Stimulated activated CD4-positive, alpha-beta T cell treated with anti-CD3 and anti-CD28 coated beads, Interleukin-1b, Interleukin-23, amount 100 ng/mL, for 24 hours (primary cell): ENCODE measurements at places on chromosomes 16 and 17.

GRCh38 chr16:11635113-11635652, 33.1 kb upstream of the SNN start:
- DNase-seq = no peak

DNA sequence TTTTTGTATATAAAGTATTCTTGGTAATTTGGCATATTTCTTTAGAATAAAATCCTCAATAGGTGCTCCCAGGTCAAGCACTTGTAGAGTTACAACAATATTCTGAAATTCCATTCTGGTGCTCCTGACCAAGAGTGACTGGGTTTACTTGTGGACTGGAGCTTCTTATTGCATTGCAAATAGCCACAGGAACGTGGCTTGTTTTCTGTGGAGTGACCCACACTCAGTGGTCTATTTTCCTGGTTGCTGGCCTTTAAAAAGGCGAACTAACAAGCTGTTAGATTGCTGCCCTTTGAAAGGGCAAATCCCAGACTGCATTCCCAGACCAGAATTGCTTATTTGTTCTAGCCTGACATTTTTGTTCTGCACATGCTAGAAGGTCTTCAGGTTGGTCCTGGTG, 658.8 kb upstream of the GOT2 start:
- no peak for DNase-seq

DNA sequence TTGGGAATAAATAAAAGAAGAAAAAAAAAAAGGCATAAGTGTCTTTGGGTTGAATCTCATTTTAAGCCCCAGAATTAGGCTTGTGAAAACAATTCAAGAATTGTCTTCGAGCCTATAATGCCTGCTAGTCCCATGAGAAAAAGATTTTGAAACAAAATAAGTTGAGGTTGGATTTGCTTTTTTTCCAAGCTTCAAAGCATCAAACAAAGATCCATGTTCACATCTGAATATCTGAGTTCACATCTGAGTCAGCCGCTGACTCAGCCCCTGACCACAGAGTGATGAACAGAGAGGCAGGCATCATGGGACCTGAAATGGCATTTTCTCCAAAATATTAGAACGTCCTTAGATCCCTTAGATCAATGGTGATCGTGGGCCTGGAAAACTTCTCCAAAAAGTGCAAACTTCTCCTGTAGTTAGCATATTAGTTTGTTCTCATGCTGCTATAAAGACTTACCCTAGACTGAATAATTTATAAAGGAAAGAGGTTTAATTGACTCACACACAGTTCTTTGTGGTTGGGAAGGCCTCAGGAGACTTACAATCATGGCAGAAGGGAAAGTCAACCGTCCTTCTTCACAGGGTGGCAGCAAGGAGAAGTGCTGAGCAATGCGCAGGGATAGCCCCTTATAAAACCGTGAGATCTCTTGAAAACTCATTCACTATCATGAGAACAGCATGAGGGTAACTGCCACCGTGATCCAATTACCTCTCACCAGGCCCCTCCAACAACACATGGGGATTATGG, 294.6 kb upstream of the HSBP1 start:
- no peak for DNase-seq

- no peak for DNase-seq
These were observed 1.4 kb upstream of the VAMP2 start for GRCh38 chr17:8163978-8164814.

DNA sequence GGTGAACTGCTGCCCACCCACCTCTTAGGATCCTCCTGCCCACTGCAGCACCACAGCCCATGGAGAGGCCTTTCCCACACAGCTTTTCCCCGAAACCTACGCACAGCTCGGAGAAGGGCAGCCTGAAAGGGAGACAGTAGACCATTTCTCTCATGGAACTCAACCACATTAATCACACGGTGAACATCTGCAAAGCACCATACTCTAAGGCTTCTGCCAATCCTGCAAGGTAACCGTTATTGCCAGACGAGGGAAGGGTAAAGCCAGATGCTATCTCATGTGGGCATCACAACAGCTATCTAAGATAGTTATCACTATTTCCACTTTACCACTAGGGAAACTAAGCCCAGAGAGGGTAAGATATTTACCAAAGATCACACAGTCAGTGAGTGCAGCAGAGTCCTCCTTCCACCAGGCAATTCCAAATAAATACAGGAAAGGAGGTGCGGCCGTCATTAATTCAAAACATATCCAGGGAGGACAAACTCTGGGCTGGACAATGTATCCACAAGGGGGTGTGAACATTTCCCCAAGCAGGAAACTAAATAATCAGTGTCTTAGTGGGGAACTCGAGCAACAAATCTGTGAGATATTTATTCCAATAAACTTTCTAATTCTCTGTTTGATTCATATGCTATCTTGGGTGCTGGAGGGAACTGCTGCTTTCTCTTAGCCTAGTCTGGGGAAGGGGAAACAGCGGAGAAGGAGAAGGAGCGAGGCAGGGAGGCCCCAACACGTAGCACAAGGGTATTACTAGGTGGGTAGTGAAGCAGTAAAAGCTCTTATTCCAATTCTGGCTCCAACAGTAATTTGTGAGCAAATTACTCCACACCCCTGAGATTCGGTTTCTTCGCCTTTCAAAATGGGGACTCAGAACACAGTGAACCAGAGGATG, 723 bp downstream of the TMEM186 start:
- no peak for DNase-seq

GRCh38 chr17:1834380-1835149, 4.8 kb downstream of the RPA1 start:
- DNase-seq = no peak

DNA sequence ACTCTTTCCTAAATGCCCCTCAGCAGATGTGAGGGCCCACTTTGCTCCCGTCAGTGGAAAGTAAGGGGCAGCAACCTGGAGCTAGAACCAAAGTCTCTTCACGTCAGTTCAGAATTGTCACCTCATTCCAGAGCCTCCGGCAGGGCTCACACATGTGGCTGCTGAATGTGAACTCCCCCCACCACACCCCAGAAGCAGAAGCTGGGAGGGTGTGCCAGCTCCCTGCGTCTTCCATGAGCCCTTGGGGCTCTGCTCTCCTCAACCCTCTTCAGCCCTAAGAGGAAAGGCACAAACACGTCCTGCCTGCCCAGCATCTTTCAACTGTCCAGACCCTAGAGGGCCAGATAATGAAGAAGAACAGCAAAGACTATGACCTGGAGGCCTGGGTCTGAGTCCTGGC, 105.3 kb downstream of the SALL1 start:
- no peak for DNase-seq

DNA sequence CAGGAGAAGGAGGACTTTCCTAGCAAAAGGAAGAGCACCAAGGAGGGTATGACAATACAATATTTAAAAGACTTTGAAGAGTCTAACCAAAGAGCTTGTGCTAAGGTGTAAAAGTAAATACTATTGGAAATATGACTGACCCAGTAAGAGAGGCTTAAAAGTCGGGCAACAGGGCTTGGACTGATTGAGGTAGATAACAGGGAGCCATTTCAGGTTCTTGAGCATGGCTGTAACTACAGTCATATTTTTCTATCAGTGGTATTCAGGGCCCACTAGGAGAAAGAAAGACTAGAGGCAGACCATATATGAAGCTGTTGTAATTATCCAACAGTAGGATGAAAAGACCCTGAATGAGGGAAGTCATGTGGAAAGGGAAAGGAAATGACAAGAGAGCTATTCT, 62.3 kb downstream of the SMURF2 start:
- no peak for DNase-seq

GRCh38 chr17:2122641-2123302, 67.9 kb downstream of the HIC1 start:
- DNase-seq = no peak
